ENCODE measurements at places on chromosomes 7 and 10.

DNA sequence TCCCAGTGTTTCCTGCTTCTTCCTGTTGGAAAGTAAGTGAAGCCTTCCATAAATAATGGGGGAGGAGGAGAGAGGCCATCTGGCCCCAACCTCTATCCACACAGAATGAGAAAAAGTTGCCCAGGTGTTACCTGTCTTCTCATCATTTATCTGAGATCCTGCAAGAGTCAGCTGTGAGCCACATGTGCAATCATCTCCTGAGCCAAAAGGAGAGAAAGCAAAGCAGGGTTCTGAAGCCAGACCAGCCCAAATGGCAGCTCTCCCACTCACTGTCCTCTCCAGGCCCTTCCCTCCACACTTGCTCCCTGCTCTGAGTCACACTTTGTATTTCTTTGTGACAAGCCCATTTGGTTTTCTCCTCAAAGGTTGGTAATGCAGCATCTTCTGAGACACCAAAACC lies 65.9 kb downstream of the FAM204A start:
- DNase-seq = no peak

GRCh38 chr7:23273141-23273599 lies 26.0 kb upstream of the MALSU1 start:
- peak; percentile 96 for DNase-seq

DNA sequence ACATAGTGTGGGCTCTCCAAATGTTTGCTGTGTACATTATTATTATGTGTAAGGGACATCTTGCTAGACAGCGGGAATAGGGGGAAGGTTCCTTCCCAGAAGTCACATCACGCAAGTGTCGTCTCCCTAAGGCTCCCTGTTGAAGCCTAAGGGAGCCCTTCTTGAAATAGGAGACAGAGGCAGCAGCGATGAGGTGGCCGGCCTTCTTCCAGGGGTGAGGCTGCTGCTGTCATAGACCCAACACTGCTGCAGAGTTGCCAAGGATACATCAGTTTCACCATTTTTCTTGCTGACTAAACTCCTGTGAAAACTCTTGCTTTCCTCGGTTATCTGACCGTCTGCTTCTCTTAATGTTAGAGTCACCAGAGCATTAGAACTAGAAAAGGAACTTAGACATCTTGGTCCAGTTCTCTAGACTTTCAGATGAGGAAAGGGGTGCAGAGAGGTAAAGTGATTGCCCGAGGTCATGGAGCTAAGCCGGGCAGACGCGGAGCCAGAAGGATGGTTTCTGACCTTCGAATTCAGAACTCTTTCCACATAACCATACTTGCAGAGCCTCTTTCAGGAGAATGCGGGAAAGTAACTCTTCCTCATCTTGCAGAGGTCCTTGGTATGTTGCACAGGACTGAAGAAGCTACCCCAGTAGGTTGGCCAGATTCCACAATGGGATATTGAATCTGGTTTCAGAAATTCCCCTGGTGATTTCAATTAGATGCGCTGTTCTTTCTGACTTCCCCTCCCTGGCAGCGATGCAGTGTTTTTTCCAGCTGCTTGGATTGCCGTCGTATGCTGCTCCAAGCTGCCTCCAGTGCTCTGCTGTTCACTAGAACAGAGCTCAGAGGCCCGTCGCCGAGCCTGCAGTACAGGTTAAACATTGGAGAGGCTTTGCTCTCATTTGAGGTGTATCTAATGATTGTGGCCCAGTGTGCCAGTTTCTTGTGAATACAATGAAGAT lies 217.1 kb downstream of the CAMK1D start:
- DNase-seq = no peak

- no peak for DNase-seq
Observed at GRCh38 chr10:48197236-48197899, 77.1 kb downstream of the FRMPD2 start.

DNA sequence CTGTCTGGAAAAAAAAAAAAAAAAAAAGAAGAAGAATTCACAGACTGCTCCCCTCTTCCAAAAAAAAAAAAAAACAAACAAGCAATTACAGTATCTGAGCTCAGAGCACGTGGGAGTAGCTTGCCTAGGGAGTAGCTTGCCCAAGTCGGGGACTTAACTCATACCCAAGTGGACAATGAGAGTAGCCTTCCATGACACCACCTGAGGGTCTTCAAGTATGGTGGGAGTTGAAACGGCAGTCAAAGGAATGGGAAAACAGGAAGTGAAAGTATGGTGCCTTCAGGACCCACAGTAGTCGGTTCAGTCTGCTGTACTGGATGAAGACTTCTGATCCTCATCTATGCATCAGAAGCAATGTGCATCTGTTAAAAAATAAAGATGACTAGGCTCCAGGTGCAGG lies 10.6 kb downstream of the VOPP1 start:
- DNase-seq = no peak

- no peak for DNase-seq
Observed at GRCh38 chr10:77461636-77462296, 175.8 kb downstream of the KCNMA1 start.

- DNase-seq = peak; percentile 30
Observed at GRCh38 chr7:24572393-24572996, 757 bp upstream of the PALS2 start.

DNA sequence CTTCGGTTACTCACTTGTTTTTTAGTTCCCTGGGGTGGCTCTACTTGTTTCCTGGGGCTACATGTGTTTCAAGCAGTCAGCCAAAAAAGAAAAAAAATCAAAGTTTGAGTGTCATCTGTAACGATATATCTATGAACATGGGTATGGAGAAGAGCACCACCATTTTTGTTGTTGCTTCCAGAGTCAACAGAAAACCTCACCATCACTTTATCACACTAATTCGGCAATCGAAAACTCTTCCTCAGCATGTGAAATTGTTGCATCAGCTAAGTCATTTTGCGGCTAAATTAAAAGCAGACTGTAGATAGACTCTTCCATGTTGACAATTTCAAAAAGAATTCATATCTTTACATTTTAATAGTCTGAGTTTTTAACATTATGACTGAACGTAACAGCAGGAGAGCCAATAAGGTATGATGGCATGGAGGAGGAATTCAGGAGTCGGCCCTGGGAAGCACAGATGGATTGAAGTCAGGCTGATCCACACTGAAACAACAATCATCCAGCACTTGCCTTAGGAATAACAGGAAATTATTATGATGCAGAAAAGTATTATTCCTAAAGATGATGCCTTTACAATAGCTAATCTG lies 455.7 kb upstream of the KLF6 start:
- DNase-seq = no peak

GRCh38 chr7:49635800-49636199 lies 137.6 kb upstream of the VWC2 start:
- no peak for DNase-seq

GRCh38 chr7:28145090-28145626 lies 35.4 kb downstream of the JAZF1 start:
- DNase-seq = no peak

DNA sequence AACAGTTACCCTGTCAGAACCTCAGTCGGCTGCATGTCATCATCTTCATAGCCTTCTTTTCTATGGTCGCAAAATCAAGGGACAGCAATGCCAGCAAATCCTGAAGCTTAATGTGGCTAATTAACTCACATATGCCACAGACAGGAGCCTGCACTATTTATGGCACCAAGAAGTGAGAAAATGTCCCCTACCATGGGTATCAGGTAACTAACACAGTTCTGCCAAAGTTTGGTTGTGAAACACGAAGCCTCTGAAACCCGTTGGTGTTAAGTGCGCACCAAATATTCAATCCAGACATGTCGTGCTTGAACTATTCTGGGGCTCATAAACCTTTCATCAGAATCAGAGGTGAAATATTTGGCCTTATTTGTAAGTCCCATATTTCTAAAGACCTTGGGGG lies 63.3 kb downstream of the EVX1 start:
- no peak for DNase-seq

DNA sequence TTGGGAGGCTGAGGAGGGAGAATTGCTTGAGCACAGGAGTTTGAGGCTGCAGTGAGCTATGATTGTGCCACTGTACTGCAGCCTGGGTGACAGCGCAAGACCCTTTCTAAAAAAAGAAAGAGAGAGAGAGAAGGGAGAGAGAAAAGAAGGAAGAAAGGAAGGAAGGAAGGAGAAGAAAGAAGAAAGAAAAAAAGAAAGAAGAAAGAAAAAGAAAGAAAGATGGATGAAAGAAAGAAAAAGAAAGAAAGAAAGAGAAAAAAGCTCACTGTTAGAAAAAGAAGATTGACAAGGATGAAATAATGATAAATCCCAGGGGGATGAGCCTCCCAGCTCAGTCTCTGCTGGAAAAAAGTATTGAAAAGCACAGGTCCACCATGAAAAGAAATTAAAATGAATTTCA lies 22.8 kb upstream of the CARD11 start:
- no peak for DNase-seq

All from activated CD4-positive, alpha-beta T cell treated with anti-CD3 and anti-CD28 coated beads for 48 hours (primary cell).